Left lobe of liver (tissue), 2 donors: ENCODE measurements at places on chromosomes 6 and 20.

DNA sequence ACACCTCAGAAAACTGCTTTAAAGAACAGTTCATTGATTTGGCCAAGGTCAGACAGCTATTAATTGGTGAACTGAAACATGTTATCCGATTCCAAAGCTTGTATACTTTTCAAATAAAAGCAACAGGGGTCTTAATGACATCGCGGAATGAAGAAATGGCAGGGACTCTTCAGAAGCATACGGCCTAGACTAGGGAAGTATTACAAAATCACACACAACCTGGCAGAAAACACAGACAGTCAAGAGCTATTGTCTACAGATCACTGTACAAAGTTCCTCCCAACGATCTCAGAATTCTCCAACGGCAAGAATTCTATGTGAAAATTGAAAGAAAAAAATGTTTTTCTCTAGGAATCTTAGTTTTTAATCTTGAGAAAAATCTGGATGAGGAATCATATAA is 105.5 kb downstream of the PTPRK start:
- DNase-seq, result no peak

DNA sequence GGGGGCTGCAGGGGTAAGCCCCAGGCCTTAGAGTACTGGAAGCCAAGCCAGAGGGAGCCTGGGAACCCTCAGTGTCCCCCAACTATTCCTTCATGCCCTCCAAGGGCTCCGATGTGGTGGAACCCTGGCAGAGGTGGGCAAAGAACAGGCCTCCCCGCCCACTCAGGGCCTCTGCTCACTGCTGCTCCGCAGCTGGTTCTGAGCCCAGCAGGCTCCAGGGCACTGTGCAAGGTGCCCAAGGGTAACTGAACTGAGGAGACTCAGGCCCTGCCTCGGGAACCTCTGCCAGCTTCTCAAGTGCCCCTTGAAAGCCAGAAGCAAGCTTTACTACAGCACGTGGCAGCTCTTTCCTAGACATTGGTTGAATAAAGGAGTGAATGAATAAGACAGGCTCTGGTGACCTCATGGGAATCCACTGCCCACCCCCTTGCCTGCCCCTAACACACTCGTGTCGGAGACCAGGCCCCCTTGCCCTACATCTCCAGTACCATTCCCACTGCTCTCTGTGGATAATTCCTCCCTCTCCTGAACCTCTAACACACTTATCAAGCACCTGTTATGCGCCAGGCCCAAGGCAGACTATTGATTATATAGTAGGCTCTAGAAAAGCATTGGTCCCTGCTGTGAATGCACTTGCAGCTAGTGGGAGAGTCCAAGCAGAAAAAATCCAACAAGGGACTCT is 55.0 kb downstream of the TOX2 start:
- DNase-seq, result no peak

DNA sequence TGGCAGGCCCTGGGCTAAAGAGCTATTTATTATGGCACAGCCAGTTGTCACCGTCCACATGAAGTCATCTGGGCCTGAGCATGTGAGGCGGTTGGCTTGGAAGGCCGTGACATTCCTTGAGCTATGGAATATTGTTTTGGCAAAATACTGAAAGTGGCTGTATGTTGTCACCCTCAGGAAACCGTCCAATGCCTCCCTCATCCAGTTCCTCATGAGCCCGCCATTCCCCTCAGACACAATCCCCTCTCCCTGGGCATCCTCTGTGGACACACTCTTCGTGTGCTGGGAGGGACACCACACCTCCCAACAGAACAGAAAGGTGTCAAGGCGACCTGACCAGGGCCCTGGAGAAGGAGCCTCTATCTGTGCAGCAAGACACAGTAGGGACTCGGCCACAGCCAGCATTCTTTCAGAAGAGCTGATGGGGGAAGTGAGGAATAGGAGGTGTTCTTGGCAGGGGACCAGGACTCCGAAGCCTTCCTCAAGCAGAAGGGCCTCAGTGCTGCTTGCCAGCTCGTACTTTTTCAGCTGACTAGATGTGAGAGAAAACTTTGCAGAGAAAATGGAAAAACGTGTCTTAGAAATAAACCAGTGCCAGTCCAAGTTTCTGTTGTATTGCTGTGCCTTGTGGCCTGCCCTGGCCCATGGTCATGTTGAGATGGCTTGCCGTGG is 120.5 kb downstream of the SOD2 start:
- no peak for DNase-seq

GRCh38 chr6:43798688-43799444 is 28.9 kb downstream of the VEGFA start:
- DNase-seq, result peak; percentile 82

DNA sequence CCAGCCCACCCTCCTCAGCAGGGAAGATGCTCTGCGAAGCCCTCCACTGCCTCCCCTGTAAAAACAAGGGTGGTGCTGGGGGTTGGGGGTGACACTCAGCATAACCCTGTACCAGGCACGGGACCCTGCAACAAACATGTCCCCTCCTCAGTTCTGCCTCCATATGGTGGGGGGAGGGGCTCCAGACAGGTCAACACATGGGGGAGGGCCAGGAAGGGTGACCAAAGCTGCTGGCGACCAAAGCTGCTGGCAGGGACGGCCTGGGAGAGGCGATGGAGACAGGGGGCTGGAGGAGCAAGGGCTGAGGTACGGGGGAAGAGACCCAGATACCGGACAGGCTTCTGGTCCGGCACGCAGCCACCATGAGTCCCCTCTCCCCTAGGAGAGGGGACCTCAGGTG is 123.2 kb downstream of the TAF4 start:
- DNase-seq, result peak; percentile 29

- DNase-seq, result no peak
Measured at GRCh38 chr6:6357530-6357929, 37.1 kb upstream of the F13A1 start.

- DNase-seq, result peak; percentile 77
Measured at GRCh38 chr6:7108196-7108963, 619 bp downstream of the RREB1 start.

DNA sequence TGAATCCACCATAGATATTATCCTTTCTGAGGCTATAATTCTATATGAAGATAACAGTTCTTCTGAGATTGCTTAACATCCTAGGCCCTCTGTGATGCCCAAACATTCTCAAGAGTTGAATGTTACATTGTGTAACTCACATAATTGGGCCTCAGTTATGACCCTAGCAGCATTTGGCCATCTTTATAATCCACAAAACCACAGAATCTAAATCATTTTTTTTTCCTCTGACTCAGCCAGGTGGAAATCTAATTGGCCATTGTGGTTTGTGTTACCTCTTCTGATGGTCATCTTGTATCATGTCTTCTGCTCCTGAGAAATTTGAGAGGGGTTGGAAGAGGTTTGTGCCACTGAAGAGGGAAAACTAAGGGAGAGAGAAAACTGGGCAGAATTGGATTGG is 99.5 kb downstream of the LINC00237 start:
- no peak for DNase-seq

- no peak for DNase-seq
Measured at GRCh38 chr6:89410231-89410761, 1.8 kb downstream of the RRAGD start.

DNA sequence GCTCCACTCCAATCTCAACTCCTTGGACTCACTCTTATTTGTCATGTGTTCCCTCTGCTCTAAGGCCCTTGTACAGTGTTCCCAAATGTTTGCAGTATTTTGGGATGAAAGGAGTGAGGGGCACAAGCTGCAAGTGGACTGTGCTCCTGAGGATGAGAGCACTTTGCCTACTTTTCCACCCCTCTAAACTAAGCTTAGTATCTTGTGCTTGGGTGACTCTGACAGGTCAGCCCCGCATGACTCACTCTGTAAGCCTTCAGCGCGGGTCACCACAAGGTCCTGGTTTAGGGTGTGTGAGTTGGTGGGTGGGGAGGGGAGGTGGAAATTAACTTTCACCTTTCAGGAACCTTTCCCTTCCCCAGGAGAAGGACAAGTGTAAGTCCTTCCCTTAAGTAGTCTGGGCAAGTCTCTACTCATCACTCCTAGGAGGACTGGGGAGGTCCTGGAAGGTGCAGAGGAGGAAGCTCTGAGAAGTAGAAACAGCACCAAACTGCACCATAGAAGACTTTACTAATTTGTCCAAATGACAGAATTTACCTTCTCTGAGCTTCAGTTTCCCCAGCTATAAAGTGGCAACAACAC is 68.8 kb upstream of the EPB41L1 start:
- no peak for DNase-seq

- no peak for DNase-seq
Measured at GRCh38 chr6:21258665-21259064, 334.9 kb upstream of the SOX4 start.

- no peak for DNase-seq
Measured at GRCh38 chr6:24431045-24431451, 28.3 kb downstream of the MRS2 start.

- DNase-seq, result no peak
Measured at GRCh38 chr6:72564231-72564630, 57.6 kb upstream of the KCNQ5 start.

DNA sequence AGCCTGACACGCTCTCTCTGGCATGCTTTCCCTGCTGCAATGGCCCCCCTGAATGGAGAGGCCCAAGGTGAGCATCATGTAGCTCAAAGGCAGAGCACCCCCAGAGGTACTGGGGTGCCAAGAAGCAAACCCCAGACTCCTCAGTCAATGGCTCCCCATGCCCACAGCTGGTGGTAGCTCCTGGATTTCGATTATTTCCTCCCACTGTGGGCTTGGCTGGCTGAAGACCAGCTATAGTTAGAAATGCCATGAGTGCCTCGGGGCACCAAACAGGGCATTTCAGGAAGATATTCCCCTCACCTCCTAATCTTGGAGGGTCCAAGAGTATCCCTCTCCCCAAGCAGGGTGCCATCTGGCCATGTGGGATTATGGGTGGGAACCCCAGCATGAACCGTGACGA is 16.8 kb downstream of the MAP1LC3A start:
- DNase-seq, result no peak

GRCh38 chr6:52953911-52954839 is 40.9 kb downstream of the GSTA4 start:
- DNase-seq, result no peak

DNA sequence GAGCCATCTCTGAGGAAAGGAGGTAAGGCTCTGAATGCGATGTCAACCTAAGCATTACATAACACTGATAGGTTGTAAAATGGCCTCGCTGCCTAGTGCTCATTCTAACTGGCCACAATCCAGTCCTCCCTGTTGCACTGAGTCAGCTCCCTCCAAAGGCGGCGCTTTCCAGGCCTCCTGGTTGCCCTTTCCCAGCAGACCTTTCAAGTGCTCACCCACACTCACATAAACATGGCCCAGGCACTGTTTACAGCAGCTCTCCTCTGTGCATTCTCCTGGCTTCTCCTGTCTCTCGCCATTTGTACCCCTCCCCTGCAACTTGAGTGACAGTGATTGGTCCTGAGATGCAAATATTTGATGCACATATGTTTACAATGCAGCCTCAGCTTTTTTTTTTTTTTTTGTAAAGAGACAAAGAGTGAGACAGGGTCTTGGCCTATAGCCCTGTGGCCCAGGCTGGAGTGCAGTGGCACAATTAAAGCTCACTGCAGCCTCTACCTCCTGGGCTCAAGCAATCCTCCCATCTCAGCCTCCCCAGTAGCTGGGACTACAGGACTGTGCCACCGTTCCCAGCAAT is 36.8 kb upstream of the PRND start:
- DNase-seq, result no peak

DNA sequence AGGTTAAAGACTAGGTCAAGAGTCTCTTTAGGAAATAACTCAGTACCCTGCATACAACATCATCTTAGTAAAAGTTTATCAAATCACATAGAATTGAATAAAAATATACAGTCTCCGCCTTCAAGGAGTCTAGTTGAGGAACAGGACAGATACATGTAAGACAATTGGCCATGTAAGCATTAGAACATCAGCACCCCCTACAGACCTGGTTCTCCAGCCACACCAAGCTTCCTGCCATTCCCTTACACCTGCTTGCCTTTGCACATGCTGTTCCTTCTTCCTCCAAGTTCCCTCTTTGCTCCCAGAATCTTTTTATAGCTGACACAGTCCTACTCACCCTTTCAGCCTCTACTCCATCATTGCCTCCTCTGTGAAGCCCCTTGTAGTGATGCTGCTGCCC is 187.8 kb upstream of the LRFN2 start:
- DNase-seq, result no peak

DNA sequence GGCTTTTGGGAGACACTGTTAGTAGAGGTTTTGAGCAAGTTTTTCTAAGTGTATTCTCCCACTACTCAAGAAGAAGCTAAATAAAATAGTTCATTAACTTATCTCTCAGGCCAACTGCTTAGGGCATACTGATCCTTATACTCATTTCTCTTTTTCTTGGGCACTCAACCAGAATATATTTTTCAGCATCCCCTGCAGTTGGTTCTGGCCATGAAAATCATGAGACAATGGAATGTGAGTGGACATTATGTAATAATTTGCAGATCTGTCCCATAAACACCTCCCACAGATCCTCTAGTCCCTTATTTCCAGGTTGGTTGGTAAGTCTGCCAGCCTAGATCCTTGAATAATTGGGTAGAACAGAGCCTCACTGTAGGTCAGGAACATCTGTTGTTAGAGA is 136.7 kb downstream of the AIG1 start:
- no peak for DNase-seq

DNA sequence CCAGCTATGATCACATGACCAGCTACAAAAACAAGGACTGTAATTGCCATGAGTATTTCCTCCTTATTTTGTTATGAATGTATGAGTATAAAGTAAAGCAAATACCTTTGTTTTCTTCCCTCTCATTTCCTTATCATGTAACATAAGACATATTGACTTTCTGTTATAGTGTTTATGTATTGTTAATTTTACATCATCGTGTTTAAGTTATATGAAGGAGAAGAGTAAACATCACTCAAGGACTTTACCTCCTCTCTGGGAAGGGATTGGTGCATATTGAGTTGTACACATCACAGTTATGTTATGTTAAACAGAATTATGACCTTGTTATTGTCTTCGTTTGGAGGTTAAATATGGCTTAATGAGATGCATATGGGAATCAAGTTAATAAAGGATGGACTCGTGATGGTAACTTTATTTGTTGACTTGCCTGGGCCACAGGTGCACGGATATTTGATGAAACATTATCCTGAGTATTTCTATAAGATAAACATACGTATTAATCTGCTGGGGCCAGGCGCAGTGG is 57.3 kb upstream of the CNKSR3 start:
- DNase-seq, result no peak

- peak; percentile 72 for DNase-seq
Measured at GRCh38 chr6:25788305-25788922, 33.9 kb downstream of the SLC17A4 start.

DNA sequence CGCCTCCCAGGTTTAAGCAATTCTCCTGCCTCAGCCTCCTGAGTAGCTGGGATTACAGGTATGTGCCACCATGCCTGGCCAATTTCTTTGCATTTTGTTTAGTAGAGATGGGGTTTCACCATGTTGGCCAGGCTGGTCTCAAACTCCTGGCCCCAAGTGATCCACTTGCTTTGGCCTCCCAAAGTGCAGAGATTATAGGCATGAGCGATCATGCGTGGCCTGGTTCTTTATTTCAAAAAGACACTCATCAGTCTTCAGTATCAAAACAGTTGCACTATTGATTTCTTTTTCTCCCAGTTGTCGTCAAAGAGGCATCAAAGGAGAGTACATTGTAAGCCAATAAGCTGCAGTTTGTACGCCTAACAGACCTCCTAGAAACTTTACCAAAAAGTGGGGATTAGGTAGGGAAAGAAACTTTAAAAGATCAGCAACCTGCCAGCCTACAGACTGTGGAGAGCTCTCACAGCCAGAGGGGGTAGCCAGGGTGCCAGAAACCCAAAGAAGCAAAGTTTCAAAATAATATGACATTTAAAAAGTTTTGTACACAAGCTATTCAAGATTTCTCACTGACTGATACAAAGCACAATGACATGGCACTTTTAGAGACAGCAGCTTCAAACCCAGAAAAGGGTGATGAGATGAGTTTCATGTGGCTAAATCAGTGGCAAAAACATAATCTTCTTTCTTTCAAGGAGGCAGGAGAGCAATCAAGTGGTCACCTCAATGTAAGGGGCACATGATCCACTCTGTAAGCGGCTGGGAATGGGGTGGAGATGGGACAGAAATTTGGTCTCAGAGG is 83.0 kb upstream of the RALY start:
- no peak for DNase-seq
